NCI-H2171 treated with DMSO at 0.1 percent for 48 hours (cell line): ENCODE measurements at places on chromosomes 2 and 18.
A peak's percentile ranks its signal among the peaks of the same experiment; 100 is the strongest.

DNA sequence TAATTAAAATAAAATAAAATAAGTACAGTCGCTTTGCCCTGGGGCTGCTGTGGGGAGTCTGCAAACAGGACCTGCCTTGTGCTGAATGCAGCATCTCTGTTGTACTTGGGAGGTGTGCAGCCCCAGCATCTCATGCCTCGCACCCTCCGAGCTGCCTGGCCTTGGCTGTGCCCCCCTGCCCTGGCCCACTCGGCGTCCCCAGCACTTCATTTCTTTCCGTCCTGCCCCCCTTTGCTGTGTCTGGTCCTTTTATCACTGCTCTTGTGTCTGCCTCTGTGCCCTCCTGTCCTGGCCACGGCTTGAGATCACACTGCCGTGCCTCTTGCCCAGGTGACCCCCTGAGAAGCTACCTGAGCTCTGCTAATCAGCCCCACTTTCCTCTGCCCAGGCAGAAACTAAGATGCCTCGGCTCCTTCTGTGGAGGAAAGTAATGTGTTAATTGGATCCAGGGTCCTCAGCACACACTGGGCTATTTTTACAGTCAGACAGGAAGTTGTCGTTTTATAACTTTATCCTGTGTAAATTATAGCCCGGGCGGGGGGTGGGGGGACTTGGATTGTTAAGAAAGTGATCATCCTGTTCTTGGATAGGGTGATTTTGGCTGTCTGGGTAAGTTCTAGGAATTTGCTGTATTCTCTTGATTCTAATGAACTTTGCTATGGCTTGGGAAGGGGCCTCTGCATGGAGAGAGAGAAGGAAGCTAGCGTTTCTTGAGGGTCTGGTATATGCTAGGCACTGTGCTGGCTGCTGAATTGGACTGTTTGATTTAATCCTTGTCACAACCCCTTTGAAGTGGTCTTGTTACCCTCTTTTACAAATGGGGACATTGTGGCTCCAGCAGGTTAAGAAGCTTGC lies 69.4 kb downstream of the AGAP1 start:
- DNase-seq = no peak

GRCh38 chr2:54814389-54815147 lies 91.1 kb downstream of the EML6 start:
- no peak for DNase-seq

DNA sequence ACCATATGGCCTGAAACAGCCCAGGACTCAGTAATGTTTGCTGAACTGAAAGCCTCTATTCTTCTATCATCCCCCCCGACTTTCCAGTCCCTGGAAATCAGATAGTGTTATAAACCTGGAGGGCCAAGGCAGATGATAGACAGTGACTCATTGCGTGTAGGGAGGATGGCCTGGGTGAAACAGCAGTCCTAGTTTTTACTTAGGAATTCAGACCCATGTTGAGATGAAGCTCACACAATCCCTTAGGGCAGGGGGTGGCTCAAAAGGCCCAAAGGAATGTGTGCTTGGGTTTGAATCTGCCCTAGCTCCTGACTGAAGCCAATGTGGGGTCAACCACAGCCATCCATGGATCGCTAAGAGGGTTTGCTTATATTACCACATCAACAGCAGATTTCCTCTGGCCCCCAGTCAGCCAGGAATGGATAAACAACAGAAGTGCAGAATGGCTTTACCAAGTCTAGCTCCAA lies 43.9 kb upstream of the STPG4 start:
- DNase-seq = peak; percentile 39

DNA sequence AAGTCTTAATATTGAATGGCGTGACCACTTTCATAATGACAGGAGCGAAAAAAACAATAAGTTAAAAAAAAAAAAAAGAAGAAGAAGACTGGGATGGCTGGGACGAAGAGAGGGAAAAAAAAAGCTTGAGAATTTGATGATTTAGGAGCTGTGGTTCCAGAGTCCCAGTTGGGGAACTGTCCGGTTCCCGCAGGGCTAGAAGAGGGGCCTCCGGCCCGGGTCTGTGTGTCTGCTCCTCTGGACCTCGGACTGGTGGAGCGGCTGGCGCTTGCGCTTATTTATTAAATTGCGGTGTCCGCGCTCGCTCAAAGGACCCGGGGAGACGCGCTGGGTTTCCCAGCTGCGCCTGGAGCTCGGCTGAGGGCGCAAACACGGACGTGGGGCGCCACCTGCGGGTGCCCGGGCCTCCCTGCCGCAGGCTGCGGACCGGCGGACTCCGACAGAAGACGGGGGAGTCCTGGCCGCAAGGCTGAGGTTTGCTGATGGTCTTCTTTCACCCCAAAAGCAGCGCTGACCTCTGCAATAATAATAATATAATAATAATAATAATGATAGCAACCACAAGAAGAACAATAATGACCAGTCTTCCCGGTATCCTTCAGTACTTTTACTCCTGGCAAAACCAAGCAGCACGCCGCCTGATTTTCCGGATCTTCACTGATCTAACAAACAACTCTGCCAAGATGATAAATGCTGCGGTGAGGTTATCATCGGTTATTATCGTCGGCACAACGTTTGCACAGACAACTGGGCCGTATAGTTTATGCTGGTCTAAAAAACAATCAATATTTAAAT lies at the start of gene CBLN2:
Gene CBLN2, minus strand, starts transcription at position 251 of the 795 bp plus-strand sequence. CDS start 2,182 bp downstream, outside the sequence.
- DNase-seq = peak; percentile 1

- no peak for DNase-seq
Measured at GRCh38 chr2:237287872-237288271, 126.1 kb downstream of the COL6A3 start.

GRCh38 chr18:61546590-61546989 lies 213.4 kb downstream of the CDH20 start:
- DNase-seq = no peak

GRCh38 chr2:20803226-20803682 lies 19.6 kb downstream of the LDAH start:
- DNase-seq = no peak

GRCh38 chr2:69807821-69808540 lies 21.5 kb upstream of the GMCL1 start:
- no peak for DNase-seq
